ENCODE measurements at places on chromosomes 4 and X. TPM values are rescaled to one million over a fixed set of nuclear protein-coding genes. Genes with fewer than 3 reads are reported as not detected.

The FRYL gene
- 59.6 TPM for total RNA-seq

The SHROOM4 gene
- total RNA-seq, result 38.2 TPM

The GPR50 gene
- not detected for total RNA-seq

DNA sequence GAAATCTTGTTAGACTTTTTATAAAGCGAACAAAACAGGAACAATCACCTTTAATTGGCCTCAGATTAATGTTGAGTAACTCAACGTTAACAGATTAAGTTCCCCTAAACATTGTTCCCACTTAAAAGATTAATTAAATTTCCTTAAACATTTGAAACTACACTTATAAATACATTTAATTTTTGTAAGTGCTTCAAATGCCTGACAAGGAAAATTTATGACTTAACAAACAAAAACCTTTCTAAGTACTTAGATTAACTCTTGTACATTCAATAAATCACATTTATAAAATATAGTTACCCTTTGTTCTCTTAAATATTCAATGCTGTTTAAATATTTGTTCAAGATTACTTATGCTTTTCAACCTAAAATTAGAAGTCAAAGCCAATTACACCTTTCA, 39.4 kb upstream of the OCIAD2 start:
- no peak for DNase-seq
- H3K27me3 ChIP-seq, result no peaks in the 10 kb centered on the region
- H3K4me3 ChIP-seq, result no peak overlapping the region
- no peaks in the 10 kb centered on the region for H3K4me1 ChIP-seq
- H3K27ac ChIP-seq, result no peak overlapping the region
- no peaks in the 10 kb centered on the region for H3K36me3 ChIP-seq

The IRAK1 gene
- 116 TPM for total RNA-seq

DNA sequence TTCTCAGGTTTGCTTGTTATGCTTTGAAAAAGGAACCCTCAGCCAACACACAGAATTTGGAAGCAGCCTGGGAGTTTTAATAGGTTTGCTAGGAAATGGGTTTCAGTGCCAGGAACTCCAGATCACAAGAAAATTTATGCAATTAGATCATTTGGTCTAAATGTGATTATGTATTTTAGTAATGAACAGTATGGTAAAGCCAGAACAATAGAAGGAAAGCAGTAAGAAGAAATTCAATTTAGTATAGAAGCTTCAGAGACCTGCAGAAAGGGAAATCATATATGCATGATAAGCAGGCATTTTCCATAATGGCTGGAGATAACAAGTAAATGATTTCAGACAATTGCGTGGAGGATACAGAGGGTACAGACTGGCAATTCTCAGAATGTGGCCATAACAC, 184.7 kb downstream of the KCNIP4 start:
- no peaks in the 10 kb centered on the region for H3K27me3 ChIP-seq
- no peak for DNase-seq
- H3K4me1 ChIP-seq, result no peaks in the 10 kb centered on the region
- no peak overlapping the region for H3K4me3 ChIP-seq
- no peaks in the 10 kb centered on the region for H3K36me3 ChIP-seq

GRCh38 chr4:165079476-165079875, 25.8 kb downstream of the TRIM75 start:
- no peak overlapping the region for H3K4me3 ChIP-seq
- H3K27me3 ChIP-seq, result no peaks in the 10 kb centered on the region
- no peak overlapping the region for H3K27ac ChIP-seq
- H3K4me1 ChIP-seq, result no peaks in the 10 kb centered on the region
- peaks cover 56% of the 10 kb centered on the region for H3K36me3 ChIP-seq

The SERPINA7 gene
- total RNA-seq, result not detected

DNA sequence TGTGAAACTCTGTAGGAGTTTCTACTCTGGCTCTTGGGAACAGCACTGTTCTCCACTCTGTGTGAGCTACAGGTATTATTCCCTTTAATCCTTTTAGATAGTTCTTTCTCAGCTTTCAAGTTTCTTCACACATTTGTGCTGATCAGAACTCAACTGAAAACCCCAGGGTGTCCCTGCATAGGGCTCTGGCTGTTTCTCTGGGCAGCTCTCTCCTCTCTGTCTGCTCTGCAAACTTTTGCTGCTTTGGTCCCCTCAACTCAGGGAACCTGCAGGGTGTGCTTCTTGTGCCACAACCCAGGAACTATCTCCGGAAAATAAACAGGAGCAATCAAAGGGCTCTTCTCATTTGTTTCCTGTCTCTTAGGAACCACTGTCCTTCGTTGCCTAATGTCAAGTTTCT, 196.6 kb upstream of the GABRA2 start:
- no peak for DNase-seq
- H3K36me3 ChIP-seq, result no peaks in the 10 kb centered on the region
- H3K27ac ChIP-seq, result no peak overlapping the region
- H3K4me3 ChIP-seq, result no peak overlapping the region
- no peaks in the 10 kb centered on the region for H3K4me1 ChIP-seq

DNA sequence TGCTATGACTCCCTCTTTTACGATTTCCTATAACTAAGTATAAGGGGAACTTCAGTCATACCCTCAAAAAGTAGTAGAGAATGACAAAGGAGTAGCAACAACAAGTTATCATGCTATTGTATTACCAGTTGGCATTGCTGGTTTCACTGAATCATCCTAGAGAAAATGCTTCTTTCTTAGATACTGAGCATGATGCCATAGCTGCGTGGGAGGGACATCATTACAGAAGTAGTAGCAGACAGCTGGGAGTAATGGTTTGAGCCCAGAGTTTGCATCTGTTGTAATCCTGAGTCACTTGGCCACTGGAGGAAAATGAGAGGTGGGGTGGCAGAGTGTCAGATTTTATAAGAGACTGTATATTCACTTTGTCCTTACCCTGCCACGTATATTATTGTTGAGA, 38.6 kb downstream of the MTMR1 start:
- no peaks in the 10 kb centered on the region for H3K27me3 ChIP-seq
- no peak for DNase-seq
- no peaks in the 10 kb centered on the region for H3K4me1 ChIP-seq
- peaks cover 40% of the 10 kb centered on the region for H3K36me3 ChIP-seq
- H3K4me3 ChIP-seq, result no peak overlapping the region
